ENCODE measurements at places on chromosomes 2 and 18. TPM values are rescaled to one million over a fixed set of nuclear protein-coding genes. Genes with fewer than 3 reads are reported as not detected.

- DNase-seq, result no peak
These were observed 31.1 kb downstream of the TOGARAM2 start for GRCh38 chr2:29012211-29012681.

DNA sequence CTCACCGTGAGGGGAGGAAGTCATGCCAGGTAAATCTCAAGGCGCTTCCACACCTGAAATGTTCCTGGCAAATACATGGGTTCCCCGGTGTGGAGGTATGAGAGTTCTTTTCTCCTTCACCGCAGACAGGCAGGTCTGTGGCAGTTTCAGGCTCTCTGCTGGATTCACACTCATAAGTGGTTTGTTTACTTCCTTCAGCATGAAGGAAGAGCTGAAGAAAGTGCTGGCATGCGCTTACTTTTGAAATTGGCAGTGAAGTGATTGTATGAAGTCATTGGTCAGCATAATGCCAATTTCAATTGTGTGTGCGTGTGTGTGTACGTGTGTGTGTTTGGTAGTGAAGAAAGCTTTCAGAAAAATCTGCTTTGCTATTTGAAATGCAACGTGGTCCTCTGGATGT, 43.4 kb downstream of the RNF144A start:
- no peak for DNase-seq

GRCh38 chr2:64296695-64297346, 152.6 kb upstream of the PELI1 start:
- DNase-seq, result no peak

GRCh38 chr18:30730915-30731314, 311.6 kb downstream of the DSC3 start:
- DNase-seq, result no peak

DNA sequence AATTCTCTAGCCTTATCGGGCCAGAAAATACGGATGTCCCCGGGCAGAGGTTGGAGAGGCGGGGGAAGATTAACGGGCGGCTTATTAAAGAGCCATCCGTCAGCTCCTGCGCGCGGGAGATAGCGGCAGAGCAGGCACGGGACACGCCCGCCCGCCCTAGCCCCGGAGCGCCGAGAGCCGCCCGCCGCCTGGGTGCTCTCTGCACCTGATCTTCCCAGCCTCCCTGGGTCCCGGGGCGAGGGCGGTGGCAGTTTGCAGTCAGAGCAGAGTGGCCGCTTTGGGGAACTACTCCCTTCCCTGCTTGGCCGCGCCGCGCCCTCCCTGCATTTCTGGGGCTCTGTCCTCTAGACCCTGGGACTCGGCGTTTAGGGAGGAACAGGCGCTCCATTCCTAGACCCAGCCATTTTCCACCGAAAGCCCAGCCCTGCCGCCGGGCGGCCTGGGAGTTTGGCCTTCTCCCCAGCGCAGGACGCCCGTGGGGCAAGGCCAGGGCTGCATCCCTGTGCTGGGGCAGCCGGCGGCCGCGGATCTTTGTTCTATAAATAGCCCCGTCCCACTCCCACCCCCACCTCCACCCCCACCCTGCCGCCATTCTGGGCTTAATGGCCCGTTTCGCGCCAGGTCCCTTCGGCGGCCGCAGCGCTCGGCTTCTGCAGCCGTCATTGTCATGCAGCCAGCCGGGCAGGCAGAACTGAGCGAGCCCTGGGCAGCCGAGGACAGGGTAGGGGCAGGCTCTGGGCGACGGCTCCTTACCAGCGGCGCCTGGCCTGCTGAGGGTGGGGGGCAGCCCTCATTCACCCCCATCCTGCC, 6.6 kb downstream of the GAD1 start:
- no peak for DNase-seq

DNA sequence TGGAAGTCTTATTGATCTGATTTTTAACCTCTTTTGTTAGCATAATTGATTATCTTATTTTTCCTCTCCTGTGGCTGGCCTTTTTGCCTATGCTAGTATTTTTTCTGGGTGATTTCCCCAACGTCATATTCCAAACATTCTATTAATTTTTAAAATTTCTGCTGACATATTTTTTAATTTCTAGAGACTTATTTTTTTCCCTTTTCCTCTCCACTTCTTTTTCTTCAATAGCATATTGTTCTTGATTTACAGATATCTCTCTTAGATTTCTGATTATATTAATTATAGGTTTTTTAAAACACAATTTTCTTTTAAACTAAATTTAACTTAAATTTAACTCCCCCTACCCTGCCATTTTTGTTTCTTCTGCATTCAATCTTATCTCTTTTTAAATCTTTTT, 47.2 kb upstream of the NR4A2 start:
- no peak for DNase-seq

GRCh38 chr2:219078126-219078525, 17.4 kb upstream of the IHH start:
- DNase-seq, result no peak

- no peak for DNase-seq
These were observed 20.9 kb downstream of the PHLPP1 start for GRCh38 chr18:62736077-62736855.

DNA sequence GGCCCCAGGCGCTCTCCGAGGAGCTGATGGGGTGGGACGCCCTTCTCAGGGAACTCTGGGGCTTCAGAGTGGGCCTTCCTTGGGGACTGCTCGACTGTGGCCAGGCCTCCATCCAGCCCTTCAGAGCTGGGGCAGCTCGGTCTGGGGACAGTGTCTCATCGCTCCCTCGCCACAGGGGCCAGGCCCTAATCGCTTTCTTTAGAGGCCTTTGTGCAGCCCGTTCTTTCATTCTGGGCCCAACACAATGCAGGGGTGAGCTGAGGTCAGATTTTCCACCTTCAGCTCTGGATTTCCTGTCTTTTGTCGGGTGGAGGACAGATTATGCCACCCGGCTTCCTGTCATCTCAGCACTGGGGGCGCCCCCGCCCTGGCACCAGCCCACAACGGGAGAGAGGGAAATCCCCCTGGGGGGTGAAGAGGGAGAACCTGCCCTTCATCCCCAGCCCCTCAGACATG, 25.2 kb downstream of the MYCN start:
- DNase-seq, result no peak

DNA sequence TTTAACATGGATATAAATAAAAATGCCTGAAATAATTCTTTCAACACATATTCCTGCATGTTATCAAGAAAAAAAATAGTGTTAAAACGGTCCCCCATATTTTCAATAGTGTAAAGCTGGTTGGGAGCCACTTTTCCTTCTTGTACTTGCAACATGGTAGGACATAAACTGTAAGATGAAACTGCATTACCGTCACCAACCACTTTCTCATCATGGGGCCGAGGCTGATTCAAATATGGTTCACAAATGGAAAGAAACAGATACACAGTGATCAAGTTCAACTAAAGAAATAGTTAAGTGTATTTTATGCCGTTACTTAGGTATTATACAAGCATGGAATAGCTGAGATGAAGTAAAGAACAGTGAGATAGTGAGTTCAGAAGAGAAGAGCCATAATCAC, 360.7 kb downstream of the ZEB2 start:
- DNase-seq, result no peak

DNA sequence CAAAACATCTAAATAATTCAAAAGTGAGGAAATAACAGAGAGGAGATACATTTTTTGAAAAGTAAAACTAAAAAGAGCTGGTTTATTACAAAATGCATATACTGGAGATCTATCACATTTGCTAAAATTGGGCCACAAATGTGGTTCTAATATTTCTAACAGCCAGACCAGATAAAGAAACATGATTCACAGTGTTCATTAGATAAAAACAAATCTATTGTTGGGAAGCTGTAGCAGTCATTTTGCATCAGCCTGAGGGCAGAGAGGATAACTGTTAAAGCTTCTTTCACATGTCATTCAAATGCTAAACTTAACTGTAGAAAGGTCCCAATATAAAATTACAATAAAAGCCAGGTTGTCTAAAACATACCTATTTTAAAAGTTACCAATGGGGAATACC, 148.3 kb downstream of the GULP1 start:
- DNase-seq, result no peak

DNA sequence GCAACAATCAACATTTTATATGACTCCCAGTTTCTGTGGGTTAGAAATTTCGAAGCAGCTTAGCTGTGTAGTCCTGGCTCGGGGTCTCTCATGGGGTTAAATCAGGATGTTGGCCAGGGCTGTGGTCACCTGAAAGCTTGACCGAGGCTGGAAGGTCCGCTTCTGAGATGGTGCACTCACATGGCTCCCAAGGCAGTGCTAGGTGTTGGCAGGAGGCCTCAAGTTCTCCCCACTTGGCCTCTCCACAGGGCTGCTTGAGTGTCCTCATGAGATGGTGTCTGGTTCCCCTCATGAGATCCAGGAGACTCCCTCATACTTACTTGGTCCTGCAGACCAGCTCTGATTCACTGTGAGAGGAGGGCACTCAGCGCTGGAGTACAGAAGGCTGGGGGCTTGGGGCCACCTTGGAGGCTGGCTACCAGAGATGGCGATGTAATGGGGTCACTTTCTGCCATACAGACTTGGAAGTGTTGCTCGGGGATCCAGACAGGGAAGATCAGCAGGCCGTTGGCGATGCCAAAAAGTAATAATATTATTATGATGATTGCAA, 98.8 kb downstream of the INHBB start:
- DNase-seq, result no peak

DNA sequence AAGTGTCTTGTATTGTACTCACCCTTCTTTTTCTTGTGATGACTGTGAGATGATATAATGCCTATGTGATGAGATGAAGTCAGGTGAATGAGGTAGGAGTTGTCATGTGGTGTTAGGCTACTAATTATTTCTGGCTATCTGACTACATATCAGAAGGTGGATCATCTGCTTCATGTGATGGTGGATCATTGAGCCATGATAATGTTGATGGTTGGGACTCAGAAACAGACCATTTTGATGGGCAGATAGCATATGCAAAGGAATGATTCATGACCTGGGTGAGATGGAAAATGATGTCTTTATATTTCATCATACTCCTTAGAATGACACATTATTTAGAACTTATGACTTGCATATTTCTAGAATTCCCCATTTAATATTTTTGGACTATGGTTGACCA, 19.5 kb downstream of the ANKRD30B start:
- DNase-seq, result no peak

DNA sequence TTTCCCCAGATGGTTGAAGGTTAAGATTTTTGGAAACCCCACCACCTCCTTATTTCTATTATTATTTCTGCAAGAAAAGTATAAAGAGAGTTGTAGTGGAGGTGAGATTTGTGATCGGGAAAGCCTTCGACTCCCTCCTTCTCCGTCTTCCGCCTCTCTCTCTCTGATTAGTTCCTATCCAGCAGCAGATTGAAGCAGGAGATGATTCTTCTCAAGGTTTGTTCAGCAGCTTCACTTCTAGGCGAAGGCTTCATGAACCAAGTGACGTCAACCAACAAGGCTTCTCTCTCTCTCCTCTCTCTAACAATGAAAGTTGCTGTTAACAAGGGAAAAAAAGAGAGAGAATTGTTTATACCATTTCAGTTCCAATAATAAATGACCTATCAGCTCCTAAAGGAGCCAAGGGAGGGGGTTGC, at the start of gene BAZ2B:
BAZ2B (minus strand) TSS at position 263 of the 416 bp plus-strand sequence. CDS start 137,829 bp downstream, outside the sequence.
- peak; percentile 57 for DNase-seq

- peak; percentile 60 for DNase-seq
These were observed 10.6 kb upstream of the ATG16L1 start for GRCh38 chr2:233240897-233241296.

- no peak for DNase-seq
These were observed 6.1 kb upstream of the CYRIA start for GRCh38 chr2:16671760-16672159.

HADHA gene
- polyA plus RNA-seq, result 29.8 TPM

MEIS1 gene
- polyA plus RNA-seq, result 0.03 TPM

ASXL2 gene
- polyA plus RNA-seq, result 7.6 TPM

TCF23 gene
- not detected for polyA plus RNA-seq

SPDYA gene
- not detected for polyA plus RNA-seq

KIF1A gene
- polyA plus RNA-seq, result not detected

CIDEA gene
- polyA plus RNA-seq, result not detected

KCTD1 gene
- 2.3 TPM for polyA plus RNA-seq

CRYGC gene
- polyA plus RNA-seq, result not detected

DPP10 gene
- polyA plus RNA-seq, result not detected

RBMS1 gene
- polyA plus RNA-seq, result 18.0 TPM

TLX2 gene
- not detected for polyA plus RNA-seq

GALR1 gene
- not detected for polyA plus RNA-seq

AKAIN1 gene
- polyA plus RNA-seq, result not detected
